NCI-H226 (cell line): ENCODE measurements at places on chromosomes 11 and 22.

DNA sequence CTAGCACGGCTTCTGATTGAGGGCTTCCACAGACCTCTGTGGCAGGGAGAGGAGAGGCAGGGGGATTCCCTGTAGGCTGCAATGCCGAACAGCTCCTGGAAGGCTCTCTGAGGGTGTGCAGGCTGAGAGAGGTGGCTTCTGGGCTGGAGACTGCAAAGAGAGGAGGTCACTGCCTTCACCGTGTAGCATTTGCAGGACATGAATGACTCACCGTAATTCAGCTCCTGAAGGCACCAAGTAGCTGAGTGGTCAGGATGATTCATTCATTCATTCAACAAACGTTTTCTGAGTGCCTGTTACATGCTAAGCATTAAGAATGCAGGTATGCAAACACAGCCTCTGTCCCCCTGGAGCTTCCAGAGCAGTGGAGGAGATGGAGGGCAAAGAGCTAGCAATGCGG is 18.0 kb upstream of the EIF3D start:
- DNase-seq, result peak; percentile 46

GRCh38 chr11:68036141-68036716 is 2.6 kb upstream of the TCIRG1 start:
- no peak for DNase-seq

DNA sequence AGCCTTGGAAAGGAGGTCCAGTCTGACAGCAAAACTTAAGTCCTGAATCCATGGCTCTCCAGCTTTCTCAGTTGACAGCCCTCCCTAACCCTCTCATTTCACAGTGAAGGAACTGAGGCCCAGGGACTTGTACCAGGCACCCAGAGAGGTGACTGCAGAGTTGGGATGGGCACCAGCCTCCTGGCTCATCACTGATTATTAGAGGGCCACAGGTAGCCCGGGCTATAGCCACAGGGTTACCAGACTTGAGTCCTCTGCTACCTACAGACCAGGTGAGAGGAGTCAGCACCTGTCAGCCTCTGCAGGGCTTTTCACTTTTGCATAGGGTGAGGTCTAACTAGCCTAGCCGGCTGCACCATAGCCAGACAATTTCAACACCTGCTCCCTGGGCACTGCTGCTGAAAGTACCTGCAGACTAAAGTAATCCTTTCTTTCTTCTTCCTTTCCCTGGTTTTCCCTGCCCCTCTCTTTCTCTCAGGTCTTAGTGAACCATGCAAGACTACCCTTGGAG is 37.6 kb downstream of the SYT13 start:
- no peak for DNase-seq

DNA sequence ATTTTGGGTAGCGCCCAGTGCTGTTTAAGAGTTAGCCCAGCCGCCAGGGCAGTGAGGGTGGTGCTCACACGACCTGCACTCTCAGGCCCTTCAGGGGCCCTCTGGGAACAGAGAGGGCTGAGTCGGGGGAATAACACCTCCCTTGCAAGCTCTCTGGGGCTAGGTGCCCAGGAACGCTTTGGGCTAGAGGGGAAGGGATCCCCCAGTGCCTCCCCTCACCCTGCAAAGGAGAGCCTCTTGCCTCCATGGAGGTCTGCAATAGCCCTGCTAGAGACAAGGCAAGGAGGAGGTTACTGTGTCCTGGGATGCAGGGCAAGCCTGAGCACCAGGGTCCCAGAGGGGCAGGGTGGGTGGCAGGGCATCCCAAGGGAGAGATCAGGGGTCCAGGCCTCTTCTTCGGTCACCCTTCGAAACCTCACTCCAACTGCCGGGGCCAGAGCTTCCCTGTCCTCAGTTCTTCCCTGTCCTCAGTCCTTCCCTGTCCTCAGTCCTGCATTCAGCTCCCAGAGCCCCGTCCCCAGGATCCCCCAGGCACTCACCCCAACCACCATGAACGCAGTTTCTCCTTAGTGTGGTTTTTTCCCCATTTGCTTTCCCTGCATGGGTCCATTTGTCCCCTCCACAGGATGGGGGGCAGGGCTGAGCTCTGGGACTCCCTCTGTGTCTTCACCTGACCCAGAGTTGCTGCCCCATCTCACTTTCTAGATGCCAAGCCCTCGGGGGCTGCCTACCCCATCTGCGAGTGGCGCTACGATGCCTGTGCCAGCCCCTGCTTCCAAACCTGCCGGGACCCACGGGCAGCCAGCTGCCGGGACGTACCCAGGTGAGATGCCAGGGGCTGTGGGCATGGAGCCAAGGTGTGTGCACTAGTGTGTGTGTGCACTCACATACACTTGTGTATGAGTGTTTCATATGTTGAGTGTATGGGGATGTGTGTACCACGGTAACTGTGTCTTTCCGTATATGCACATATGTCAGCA is 60.8 kb downstream of the OTOG start:
- DNase-seq, result no peak

GRCh38 chr11:70834277-70834940 is 418.0 kb downstream of the SHANK2 start:
- no peak for DNase-seq

GRCh38 chr22:26536056-26536761 is 23.9 kb upstream of the TFIP11 start:
- no peak for DNase-seq

DNA sequence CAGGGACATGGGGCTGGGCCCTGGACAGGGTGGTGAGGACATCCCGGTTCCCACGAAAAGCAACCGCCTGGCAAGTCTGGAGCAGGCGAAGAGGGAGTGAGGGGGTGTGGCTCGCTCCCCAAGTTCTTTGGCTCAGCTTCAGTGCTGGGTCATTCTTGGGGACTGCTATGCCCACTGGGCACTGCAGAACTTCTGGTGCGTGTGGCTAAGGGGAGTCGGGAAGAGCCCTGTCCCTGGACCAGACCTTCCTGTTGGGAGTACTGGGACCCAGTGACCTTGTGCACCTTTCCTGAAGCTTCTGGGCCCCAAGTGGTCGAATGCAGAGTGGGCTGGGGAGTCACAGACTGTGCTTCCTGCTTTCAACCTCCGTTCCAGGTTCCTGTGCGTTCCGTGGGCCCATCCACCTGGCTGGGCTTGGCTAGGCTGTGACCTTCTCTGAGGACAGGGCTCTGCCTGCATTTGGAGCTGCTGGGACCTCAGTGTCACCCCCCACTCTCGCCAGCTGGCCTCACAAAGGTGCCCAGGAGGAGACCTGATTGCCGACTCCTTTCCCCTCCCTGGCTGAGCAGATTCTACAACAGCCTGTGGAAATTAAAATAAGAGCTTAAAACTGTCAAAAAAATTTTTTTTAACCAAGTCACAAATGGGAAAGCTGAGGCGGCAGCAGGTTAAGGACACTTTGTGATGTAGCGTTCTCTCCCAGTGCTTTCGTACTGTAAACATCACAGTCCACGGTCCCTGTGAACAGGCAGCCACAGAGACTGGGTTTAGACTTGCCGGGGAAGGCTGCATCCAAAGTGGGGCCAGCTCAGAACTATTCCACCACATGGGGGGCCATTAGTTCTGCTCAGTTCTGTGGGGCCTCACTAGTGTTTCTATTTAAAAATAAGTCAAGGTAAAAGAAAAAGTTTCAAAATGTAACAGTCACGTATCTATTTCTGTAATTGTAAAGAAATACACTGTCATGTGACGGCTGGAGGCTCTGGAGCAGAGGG is 63.8 kb upstream of the WNT7B start:
- no peak for DNase-seq

DNA sequence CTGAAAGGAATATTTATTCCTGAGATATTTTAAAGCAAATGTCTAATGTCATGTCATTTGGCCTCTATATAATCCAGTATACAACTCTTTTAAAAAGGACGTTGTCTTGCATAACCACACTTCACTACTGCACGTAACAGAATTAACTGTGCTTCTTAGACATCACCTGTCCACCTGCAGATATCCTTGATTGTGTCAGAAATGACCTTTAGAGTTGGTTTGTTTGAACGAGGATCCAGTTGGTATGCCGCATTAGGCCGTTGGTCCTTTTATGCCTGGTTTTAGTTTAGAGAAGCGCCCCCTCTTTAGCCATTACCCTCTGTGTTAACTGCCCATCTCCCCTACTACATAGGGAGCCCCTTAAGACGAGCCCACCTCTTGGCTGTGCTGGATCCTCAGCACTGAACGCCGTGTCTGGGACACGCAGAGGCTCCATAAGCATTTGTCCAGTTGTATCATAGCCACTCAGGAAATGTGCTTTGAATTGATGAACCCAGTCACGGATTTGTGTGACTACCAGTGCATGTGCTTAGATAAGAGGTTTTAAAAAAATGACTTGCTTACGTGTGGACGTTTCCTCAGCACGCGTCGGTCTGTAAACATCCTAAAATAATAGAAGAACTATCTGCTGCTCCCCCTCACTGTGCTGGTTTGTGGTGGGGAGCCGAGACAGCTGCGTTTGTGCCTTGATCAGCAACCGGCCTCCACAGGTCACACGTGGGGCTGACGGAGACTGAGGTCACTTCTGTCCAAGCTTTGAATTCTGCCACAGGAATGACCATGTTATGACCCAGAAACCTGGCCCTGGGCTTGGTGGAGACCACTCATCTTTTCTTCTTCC is 4.0 kb downstream of the MICAL2 start:
- no peak for DNase-seq

DNA sequence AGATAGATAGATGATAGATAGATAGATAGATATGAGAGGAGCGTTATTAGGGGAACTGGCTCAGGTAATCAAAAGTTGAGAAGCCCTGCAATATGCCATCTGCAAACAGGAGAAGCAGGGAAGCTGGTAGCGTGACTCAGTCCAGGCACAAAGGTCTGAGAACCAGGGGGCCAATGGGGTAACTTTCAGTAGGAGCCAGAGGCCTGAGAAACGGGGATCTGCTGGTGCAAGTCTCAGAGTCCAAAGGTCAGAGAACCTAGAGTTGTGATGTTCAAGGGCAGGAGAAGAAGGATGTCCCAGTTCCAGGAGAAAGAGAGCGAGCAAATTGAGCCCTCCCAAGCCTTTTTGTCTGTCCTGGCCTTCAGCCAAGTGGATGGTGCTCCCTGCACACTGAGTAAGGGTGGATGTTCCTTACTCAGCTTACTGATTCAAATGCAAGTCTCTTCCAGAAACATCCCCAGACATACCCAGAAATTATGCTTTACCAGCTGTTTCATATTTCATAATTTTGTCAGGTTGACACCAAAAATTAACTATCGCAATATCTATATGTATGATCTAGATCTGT is 87.8 kb upstream of the SLC22A12 start:
- DNase-seq, result no peak

GRCh38 chr11:129950101-129951091 is 52.2 kb downstream of the PRDM10 start:
- DNase-seq, result no peak
